Thoracic aorta (tissue), 2 donors: ENCODE measurements at places on chromosomes 11 and 22.

DNA sequence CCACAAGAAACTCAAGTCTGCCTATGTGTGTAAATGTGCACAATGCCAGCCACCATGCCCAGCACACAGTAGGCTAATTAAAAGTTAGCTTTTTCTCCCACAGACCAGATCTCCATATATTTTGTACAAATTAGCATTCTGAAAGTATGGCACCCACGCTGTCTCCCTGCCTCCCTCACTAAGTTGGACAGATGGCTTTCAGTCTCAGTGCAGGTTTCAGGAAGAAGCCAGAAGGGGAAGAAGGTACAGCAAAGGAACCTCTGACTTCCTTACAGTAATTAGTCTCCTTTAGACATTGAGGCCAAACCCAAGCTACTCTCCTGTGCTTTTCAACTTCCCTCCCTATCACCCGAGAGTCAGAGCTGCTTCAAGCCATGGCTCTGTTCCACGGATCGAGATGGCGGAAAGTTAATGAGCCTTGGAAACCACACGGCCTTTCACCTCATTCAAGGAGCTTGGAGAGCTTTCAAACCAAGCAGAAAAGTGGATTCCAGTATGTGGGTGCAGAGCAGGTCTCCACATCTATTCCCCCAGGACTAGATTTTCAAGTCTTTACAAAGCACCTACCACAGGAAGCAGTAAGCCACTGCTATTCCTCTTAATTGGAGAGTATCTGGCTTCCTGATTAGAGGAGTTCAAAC lies 221.1 kb upstream of the NARS2 start:
- DNase-seq, result no peak

DNA sequence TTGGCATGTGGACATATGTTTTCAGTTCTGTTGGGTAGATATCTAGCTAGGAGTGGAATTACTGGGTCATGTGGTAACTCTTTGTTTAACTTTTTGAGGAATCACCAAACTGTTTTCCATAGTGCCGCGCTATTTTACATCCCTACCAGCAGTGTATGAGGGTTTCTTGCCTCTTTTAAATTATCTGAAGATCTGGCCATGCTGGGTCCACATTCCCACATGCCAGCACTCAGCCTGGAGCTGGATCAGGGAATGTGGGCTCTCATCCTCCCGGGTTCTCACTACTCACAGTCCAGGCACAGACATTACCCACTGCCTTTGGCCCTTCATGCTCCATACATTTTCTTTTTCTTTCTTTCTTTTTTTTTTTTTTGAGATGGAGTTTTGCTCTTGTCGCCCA lies 44.6 kb downstream of the RBX1 start:
- no peak for DNase-seq

DNA sequence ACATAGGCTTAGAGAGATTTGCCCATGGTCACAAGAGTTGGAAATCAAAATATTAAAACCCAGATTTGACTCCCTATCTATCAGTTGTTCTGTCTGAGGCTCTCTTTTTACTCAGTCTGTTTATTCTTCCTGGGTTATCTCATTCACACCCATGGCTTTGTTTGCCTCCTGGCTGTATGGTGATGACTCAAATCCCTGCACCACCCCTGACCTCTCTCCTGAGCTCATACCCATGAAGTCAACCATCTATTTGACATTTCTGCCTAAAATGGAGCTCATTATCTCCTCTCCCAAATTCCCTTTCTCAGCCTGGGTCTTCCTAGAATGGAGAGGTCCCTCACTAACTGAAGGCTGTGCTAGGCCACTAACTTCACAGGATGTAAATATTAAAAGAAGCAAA lies 27.8 kb upstream of the CCDC134 start:
- DNase-seq, result no peak

GRCh38 chr22:34879001-34879400 lies 187.0 kb upstream of the ISX start:
- no peak for DNase-seq

DNA sequence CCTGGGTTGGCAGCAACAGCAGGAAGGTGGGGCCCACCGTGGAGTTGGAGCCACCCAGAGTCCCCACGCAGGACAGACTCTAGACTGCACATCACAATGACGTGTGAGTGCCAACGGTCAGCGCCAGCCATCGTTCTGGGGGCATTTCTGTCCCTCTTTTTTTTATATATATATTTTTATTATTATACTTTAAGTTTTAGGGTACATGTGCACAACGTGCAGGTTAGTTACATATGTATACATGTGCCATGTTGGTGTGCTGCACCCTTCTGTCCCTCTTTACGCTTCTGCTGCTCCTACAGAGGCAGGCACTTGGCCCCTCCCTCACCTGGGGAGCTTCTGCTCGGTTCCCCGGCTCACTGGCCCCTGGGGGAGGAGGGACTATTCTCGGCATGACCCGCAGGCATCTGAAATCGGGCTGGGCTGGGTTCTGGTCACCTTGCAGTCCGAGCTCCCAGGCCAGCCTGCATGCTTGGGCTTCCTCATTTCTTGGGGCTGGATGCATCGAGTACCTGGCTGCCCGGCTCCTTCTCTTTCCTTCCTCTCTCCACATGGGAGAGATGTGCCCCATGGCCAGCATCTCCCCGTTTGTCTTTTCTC lies 787.4 kb downstream of the TBC1D22A start:
- DNase-seq, result no peak

DNA sequence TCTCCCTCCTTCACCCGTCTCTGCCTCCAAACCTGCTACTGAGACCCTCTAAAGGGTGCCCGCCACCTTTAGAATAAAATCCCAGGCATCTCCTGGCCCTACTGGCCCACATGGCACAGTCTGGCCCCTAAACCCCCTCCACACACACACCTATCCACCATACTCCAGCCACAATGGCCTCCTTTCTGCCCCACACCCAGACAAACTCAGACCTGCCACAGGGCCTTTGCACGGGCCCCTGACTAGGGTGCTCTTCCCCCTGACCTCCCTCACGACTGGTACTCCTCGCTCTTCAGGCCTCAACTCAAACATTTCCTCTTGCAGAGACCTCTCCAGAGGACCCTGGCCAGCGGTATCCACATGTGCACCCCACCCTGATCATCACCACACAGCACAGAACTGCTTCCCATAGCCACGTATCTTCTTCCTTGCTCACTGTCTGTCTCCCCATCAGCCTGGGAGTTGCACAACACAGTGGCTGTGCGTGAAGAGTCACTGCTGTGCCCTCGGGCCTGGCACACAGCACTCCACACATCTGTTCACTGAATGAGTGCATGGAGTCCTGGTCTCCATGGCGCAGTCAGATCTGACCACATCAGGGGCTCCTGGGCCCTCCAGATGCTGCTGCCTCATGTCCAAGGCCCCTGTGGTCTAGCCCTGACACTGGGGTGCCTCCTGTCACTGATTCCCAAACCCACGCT lies 66.2 kb upstream of the TCF20 start:
- no peak for DNase-seq

GRCh38 chr11:120548682-120549209 lies 37.2 kb downstream of the GRIK4 start:
- no peak for DNase-seq
